ENCODE measurements at places on chromosomes 1 and 21.

GRCh38 chr1:226082959-226083301 lies 20.4 kb downstream of the H3-3A start:
- no peak for DNase-seq

- DNase-seq: peak; percentile 48
Observed at GRCh38 chr1:211323156-211324063, 3.2 kb upstream of the TRAF5 start.

GRCh38 chr1:27570356-27570755 lies 33.6 kb downstream of the AHDC1 start:
- no peak for DNase-seq

DNA sequence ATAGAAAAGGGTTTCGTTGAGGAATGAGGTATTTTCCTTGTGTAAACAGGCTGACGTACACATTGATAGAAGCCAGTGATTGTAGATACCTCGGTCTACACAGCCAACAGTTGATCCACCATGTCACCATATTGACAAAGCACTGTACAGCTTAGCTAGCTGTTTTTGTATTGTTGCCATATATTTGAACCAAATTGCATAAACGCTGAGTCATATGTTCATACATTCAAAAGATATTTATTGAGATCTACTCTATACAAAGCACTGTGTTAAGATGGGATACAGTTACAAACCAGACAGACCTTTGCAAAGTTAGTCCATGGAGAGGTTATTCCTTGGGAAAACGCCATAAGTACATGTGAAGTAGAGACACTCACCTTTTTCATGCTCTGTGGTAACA lies 132.4 kb upstream of the ATP1B1 start:
- DNase-seq: no peak

GRCh38 chr21:42809577-42810475 lies 69.5 kb downstream of the WDR4 start:
- no peak for DNase-seq

- DNase-seq: no peak
Observed at GRCh38 chr1:202165942-202166843, 5.8 kb upstream of the PTPN7 start.

DNA sequence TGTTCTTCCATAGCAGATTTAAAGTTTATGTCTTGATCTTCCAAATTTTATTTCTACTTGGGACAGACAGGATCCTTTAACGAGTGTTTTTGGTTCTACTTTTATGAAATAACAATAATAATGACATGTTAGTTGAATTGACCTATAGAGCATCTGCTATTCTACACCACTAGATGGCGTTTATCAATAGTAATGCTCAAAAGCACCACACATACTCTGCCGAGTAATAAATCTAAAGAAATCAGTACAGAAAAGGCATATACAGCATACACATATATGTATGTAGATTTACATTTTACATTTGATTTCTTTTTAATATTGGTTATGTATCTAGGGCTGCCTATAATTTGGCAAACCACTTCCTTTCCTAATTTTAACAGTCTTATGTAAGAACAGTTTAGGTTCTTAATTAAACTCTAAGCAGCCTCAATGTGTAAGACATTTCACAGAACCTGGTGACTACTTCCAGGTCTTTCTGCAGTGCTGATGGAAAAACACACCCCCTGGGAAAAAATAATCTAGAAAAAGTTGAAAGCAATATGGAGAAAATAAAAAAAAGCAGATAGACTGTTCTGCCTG lies 5.9 kb upstream of the SIPA1L2 start:
- no peak for DNase-seq

DNA sequence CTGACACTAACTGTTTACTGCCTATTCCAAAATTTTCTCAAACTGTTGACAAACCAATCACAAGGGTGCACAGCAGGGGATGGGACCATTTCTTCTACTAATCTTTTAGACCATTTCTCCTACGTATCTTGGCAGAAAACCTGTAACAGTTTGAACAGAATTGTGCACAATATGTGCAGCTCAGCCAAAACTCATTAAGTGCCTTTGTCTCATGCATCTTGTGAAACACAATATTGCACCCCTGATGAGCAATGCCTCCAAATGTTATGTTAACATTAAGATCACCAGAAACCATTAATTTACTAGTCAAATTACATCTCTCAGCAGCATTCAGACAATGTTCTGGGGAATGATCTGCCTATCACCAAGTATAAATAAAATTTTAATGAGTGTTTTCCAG lies 247.5 kb downstream of the NRIP1 start:
- no peak for DNase-seq

- DNase-seq: no peak
Observed at GRCh38 chr1:110648417-110648816, 26.3 kb downstream of the KCNA3 start.

GRCh38 chr1:109898842-109899241 lies 11.8 kb upstream of the CSF1 start:
- no peak for DNase-seq

DNA sequence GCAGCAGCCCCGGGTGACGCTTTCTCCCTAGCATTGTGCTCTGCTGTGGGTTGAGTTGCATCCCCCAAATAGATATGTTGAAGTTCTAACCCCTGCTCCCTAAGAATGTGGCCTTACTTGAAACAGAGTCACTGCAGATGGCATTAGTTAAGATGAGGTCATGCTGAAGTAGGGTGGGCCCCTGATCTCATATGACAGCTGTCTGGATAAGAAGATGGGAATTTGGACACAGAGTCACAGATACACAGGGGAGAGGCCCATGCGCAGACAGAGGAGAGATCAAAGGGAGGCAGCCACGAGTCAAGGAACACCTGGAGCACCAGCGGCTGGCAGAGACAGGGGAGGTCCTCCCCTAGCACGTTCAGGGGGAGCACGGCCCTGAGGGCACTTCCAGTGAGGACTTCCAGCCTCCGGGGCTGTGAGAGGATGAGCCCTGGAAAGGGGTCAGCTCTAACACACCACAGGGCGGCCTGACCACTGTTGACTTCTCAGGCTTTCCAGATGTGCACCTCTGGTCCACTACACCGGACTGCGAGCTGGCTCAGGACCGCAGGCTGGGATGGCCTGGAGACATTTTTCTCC lies 46.4 kb downstream of the ABCG1 start:
- DNase-seq: no peak

GRCh38 chr1:27595597-27595996 lies 8.3 kb downstream of the AHDC1 start:
- DNase-seq: no peak

DNA sequence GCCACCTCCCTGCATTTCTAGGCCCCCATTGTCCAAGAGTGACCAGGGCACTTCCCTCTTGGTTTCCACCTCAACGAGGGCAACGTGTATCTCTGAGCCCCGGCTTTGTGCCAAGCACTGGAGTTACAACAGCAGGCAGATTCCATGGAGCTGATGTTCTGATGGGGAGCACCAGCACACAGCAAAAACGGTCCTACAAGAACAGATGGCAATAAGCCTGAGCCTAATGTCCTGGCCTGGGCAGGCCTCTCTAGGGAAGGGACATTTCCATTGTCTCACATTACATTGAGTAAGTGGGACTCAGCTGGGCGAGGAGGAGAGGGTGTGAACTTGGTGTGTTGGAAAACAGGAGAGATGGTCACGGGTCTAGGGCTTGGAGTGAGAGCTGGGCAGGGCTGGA lies 27.2 kb upstream of the NPPB start:
- no peak for DNase-seq

- DNase-seq: no peak
Observed at GRCh38 chr1:177479600-177479999, 308.8 kb downstream of the BRINP2 start.

- DNase-seq: no peak
Observed at GRCh38 chr21:33541105-33541711, 709 bp downstream of the GART start.

DNA sequence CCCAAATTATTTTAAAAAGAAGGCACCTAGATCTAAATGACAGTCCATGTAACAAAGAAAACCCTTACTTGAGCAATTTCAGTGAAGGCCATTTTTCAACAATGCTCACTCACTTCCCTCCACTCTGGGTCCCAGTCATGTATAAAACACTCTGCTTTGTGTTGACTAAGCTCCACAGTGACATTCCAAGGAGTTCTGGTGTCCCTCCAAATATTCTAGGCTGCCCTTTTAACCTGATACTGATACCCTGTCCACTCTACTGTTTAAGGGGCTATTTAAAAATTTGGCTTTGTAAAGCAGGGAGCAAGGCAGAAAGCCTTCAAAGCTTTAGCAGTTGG lies 73.6 kb downstream of the GNG12 start:
- no peak for DNase-seq

- no peak for DNase-seq
Observed at GRCh38 chr1:96087719-96088118, 633.9 kb upstream of the PTBP2 start.

- DNase-seq: no peak
Observed at GRCh38 chr1:50275566-50275965, 147.7 kb downstream of the DMRTA2 start.

- DNase-seq: peak; percentile 11
Observed at GRCh38 chr1:55257958-55258357, 42.8 kb upstream of the USP24 start.

- DNase-seq: no peak
Observed at GRCh38 chr1:81635816-81636215, 164.9 kb upstream of the ADGRL2 start.

DNA sequence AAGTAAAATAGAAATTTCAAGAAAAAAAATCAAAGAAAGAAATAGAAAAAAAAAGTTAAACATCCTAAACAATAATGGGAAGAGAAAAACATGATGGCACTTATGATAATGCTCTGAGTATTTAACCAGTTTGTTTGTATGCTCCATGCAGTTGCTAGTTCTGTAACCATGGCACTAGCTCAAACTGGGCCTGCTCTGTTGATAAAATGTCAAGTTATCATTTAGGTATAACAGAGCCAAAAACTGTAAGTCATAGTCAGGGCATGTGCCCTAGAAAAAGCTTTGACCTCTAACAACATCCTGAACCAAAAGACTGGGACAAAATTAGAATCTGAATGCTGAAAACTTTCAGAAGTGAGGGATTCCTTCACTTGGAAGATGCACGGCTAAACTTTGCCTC lies 148.9 kb downstream of the KCNT2 start:
- DNase-seq: no peak

DNA sequence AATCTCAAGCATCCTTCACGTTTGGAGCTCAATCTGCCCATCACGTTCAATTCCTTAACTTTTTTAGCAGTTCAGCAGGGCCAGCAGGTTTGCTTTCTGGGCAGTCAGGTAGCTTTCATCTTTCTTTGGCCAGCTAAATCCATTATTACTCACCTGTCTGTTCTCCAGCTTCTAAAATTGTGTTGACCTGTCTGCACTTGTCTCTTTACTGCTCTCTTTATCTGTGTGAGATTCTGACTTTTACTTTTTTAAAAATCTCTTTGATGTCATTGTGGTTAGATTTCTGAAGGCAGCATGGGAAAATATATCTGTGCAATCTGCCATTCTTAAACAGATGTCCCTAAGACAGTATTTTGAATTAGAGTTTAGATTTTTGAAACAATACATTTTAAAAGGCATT lies 24.9 kb upstream of the CYYR1 start:
- DNase-seq: no peak

DNA sequence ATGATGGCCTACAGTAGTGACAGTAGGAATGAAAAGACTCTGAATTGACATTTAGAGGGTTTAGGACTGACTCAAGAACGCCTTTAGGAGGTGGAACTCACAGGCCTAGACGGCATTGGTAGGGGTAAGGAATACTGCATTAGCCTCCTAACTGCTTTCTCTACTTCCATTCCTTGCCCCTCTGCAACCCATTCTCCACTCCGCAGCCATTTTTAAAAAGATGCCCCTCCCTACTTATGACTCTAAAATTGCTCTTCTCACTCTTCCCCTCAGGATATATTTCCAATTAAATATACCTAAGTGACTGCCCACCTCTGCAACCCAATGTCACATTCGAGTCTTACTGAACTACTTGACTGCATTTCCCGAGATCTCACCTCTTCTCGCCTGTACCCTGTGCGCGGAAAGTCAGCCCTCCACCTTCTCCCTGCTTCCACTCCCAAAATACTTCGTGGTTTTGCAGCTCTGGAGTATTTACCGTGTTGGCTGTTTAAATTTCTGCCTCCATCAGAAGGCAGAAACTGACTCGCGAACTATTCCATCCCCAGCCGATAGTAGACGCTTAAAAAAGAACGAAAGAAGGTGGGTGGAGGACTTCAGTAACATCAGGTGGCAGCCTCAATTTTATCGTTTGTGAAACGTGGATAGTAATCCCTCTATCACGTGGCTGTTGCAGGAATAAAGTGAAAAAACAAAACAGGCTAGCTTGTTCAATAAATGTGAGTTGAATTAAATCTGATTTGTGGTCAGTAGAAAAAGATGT lies 1.1 kb upstream of the YBX1 start:
- no peak for DNase-seq

DNA sequence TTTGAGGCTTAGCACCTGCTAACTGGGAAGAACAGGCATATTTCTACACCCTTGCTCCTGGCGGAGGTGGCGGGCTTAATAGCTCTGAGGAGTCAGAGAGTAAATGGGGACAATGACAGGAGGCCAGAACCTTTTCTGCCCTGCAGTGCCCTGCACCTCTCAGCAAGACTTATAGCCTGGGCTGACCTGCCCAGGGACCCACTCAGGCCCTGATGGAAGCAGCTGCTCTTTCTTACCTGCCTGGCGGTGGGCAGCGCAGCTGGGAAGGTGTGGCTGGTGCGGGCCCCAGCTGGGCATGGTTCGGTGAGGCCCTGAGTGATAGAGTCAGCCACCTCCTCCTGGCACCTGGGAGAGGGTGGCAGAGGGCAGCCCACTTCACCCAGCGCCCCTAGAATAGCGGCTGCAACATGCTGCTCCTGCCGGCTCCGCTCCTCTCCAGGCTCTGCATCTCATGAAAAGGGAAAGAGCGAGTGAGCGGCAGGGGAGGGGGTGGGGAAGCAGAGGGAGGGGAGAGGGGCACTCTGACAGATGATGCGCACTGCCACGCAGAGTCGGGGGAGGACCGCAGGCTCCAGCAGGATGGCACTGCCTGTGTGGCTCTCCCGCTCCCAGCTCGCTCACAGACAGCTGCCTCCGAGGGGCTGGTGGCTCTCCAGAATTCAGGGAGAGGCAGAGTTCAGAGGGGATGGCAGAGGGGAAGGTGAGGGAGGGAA lies at the start of gene RGS8:
TSS of gene RGS8 (minus strand) at position 472 of the 713 bp plus-strand sequence. CDS start 14,938 bp downstream, outside the sequence.
- DNase-seq: no peak

GRCh38 chr1:43969416-43969745 lies 429 bp upstream of the DPH2 start:
- DNase-seq: no peak

- no peak for DNase-seq
Observed at GRCh38 chr1:156642265-156643048, 540 bp downstream of the BCAN start.

DNA sequence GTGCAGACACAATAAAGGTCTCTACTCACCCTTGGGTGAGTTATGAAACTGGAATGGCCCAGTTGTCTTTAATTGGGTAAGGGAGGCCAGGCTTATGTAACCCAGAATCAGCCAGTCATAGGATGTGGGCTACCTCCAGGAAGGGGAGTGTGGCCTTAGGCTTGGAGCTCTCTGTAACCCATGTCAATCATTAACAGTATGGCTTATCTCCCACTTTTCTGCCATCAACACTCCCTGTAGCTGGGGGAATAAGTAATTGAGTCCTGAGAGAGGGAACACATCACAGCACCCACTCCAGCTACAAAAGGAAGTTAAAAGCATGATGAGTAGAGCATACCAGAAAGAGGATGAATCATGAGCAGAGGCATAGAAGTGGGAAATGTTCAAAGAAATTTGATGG lies 327.0 kb upstream of the DUSP10 start:
- DNase-seq: no peak

GRCh38 chr1:54384918-54385726 lies 21.1 kb downstream of the SSBP3 start:
- DNase-seq: no peak
